ENCODE measurements at places on chromosomes 16 and 17.

DNA sequence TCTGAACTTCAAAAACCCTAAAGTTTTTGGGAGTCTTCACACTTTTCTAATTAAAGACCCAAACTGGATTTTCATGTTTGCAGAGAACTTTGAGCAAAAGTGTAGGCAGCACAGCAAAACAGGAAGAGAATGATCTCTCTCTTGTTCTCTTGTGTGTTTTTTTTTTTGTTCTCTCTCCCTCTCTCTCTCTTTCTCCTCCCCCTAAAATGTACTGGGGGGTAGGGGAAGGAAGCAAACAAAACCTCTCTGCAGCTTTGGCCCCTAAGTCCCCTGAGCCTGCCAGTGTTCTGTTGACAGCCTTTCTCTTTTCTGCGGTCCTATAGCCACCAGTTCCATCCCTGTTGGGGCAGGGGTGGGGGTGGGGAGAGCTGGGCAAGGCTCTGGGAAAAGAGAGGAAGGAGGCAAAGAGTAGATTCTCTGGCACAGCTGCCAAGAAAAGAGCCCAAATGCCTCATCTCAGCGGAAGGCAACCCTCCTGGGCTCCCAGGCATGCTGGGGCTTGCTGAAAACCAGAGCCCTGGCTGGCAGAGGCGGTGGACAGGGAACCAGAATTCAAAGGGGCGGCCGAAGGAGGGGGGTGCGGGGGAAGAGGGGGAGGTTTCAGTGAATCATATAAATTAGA is 295.3 kb downstream of the SOX9 start:
- DNase-seq: no peak

GRCh38 chr16:65222536-65222935 is 100.7 kb upstream of the CDH11 start:
- no peak for DNase-seq

DNA sequence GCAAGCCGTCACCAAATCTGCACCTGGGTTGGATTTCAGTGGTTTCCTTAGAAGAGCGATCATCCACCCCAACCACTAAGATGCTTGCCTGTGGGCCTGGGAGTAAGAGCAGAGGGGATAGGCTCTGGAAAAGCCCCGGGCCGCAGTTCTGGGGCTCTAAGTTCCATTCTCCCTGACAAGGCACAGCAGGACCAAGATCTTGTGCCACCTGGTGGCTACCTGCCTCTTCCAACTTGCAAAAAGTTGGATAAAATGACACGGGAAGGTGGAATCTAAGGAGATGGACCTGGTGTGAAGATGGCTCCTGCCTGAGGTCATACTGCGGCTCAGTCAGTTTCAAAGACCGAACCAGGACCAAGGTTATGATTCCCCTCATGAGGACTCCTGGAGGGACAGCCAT is 42.3 kb downstream of the ABCC12 start:
- DNase-seq: no peak

GRCh38 chr17:73210002-73210678 is 17.3 kb downstream of the COG1 start:
- DNase-seq: no peak

- DNase-seq: peak; percentile 37
Measured at GRCh38 chr17:43701318-43701743, 39.6 kb upstream of the MEOX1 start.

GRCh38 chr17:7720125-7720524 is 2.6 kb downstream of the DNAH2 start:
- no peak for DNase-seq

DNA sequence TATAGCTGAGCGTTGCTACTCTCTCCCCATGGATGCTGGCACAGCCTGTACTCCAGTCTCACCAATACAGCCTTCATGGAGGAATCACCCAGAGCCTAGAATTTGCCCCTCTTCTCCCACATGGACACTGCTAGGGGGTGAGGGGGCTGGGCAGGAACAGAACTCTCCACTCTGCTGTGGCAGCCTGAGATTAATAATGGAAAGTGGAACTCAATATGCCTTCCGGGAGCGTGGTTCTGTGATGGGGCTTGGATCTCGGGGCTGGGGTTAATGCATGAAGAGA is 1.2 kb downstream of the SLC9A5 start:
- no peak for DNase-seq

GRCh38 chr17:60355663-60356594 is 36.0 kb downstream of the USP32 start:
- no peak for DNase-seq

- DNase-seq: no peak
Measured at GRCh38 chr16:9372934-9373890, 281.8 kb downstream of the HAPSTR1 start.

- DNase-seq: no peak
Measured at GRCh38 chr17:22507823-22508222, 815.5 kb downstream of the KCNJ18 start.

- no peak for DNase-seq
Measured at GRCh38 chr16:84054271-84054670, 11.7 kb upstream of the SLC38A8 start.

DNA sequence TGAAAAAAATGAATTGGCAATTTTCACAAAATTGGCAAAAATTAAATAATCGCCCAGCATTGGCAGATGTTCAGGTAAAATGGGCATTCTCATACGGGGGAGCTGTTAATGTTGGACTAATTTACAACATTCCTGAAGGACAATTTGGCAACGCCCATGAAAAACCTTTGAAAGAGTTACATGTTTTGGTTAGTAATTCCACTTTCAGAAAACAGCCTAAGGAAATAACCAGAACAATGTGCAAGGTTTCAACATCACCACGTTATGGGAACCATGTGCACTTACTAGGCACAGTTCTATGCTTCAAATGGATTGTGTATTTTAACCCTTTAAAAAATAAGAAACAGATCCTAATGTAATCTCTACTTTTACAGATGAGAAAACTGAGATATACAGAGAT is 62.7 kb downstream of the CDYL2 start:
- no peak for DNase-seq

- no peak for DNase-seq
Measured at GRCh38 chr17:68498479-68499326, 13.5 kb upstream of the PRKAR1A start.

GRCh38 chr16:57664662-57665025 is 3.5 kb upstream of the ADGRG3 start:
- DNase-seq: no peak

DNA sequence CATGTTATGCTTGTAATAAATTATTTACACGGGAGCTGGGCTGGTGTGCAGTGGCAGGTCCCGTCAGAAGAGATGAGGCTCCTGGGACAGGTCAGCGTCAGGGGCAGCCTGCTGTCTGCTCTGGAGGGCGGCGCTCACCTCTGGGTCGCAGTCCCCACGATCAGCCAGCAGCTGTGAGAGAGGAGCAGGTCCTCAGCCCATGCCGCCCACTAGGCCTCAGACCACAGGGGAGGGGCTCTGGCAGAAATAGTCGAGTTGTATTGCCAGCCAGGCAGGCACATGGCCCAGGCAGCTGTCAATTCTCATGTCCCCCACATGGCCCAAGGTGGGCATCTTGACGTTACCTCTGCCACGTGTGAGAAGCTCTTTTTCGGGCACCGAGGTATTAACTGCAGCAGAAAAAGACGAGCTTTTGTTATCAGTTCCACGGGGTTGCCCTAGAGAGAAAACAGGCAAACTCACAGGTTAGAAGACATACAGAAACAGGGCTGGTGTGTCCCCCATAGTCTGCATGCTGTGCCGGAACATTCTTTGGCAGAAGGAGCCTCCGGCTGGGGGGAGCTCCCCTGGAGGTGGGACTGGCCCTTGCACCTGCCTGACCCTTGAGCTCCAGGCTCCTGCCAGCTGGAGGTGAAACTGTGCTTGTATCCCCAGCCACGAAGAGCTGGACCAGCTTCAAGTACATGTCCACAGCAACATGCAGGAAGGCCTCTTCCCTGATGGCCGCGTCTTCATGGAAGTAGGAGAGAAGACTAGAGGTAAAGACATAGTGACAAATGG is 17.4 kb downstream of the ZNF276 start:
- DNase-seq: no peak

DNA sequence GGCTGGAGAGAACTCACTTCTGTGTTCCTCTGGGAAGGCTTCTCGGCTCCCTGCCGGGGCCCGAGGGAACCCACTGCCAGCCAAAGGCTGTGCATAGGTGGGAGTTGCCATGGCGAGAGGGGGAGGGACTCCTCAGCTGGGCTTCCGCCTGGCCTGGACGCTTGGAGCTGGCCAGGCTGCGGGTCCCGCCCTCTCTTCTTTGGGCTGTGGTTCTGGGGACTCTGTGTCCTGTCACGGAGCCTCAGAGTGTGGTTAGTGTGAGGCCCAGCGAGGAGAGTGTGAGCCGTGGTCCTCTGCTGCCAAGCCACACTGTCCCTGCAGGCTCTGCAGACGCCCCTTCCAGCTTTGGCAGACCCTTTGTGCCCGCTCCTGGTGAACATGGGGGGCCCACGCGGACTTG is 123.1 kb downstream of the OR1D5 start:
- no peak for DNase-seq

GRCh38 chr17:68955181-68955841 is at the start of gene ABCA8:
TSS of gene ABCA8 (minus strand) at chr17:68955392. CDS start at chr17:68942034, 13,358 bp downstream.
- DNase-seq: no peak

- no peak for DNase-seq
Measured at GRCh38 chr17:82970818-82971590, 108.4 kb upstream of the METRNL start.

DNA sequence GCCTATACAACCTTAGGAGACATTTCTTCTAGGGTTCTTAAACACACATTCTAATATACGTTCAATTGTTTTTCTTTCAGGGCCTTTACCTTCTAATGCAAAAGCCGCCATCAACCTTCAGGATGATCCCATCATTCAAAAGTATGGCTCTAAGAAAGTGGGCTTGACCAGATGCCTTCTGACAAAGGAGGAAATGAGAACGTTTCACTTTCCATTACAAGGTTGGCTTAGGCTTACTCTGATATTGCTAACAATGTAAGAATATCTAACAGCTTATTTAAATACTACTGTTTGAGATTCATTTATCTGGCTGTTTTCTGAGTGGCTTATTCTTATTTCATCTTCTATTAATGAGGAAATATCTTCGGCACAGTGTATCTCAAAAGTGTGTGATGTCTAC is 15.4 kb downstream of the REXO5 start:
- no peak for DNase-seq

GRCh38 chr17:49061524-49061943 is 64.3 kb downstream of the IGF2BP1 start:
- no peak for DNase-seq

DNA sequence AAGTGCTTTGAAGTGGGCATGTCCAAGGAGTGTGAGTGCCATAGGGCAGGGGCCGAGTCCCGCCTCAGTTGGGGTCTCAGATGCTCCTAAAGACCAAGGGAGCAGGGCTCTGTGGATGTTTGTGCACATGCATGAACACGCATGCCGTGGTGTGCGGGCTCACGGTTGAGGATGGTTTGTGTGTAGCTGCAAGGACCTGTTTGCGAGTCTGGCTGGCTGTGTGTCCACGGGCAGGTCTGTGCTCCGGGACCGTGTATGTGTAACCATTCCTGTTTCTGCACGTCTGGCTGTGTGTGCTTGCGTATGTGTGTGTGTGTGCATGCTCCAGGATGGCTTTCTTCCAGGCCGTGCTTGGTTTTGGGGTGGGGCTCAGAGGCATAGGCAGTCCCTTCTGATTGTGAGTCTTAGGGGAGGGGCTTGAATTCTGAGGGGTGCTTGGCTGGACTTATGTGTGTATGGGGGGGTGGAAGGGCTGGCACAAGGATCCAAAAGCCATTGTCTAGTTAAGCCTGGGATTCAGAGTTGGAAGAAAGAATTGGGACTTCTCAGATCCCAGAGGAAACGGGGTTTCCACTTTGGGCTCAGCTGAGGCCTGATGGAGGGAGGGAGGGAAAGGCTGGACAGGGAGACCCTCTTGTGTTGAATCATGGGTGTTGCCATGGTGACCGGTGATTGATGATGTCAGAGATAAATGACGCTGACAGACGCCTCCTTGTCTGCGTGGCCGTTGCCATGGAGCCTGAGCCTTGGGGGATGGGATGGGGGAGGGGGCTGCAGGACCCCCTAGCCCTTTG is 14.4 kb downstream of the GJD3 start:
- DNase-seq: no peak

- no peak for DNase-seq
Measured at GRCh38 chr16:8096211-8096610, 494.1 kb downstream of the TMEM114 start.

DNA sequence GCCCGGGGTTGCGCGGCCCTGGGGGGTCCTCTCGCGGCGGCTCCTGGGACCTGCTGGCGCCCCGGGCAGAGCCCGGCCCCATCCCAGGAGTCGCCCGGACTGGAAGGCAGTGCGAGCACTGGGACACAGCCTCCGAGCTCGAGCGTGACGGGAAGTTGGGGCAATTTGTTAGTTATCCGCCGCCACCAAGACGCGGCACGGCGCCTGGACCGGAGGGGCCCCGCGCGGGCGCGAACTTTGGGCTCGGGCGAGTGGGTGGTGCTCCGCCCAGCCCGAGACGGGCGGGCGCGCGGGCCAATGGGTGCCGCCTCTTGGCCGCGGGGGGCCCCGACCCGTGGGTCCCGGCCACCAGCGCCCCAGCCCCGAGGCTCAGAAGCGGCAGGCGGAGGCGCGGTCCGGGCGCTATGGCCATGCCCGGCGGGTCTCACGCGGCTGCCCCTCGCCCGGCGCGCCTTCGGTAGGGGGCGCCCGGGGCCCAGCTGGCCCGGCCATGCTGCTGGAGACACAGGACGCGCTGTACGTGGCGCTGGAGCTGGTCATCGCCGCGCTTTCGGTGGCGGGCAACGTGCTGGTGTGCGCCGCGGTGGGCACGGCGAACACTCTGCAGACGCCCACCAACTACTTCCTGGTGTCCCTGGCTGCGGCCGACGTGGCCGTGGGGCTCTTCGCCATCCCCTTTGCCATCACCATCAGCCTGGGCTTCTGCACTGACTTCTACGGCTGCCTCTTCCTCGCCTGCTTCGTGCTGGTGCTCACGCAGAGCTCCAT is at the start of gene ADORA2B:
Gene ADORA2B (plus strand): TSS at position 372 of the 768 bp plus-strand sequence. CDS start 119 bp downstream, at position 491.
- DNase-seq: peak; percentile 32

GRCh38 chr17:2852221-2852620 is 56.0 kb downstream of the RAP1GAP2 start:
- no peak for DNase-seq

GRCh38 chr17:73042225-73042624 is 50.3 kb downstream of the SLC39A11 start:
- no peak for DNase-seq

DNA sequence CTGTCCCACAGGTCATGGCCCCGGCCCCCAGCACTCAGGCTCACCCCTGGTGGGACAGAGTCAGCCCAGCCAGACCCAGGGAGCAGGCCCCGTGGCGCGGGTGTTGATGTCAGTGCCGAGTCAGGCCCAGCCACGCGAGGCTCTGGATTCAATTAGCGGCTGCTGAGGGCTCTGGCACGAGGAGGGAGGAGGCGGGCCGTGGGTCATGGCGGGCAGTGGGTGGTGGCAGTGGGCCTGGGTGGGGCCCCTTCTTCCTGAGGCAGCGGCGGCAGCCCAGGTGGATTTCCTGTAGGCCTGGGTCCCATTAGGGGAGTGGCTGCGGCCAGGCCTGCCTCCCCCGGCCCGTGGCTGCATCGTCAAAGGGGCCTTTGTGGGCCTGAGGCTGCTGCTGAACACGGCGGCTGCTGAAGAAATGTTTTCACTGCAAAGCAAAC is 12.9 kb downstream of the VASN start:
- no peak for DNase-seq

Measured in stimulated activated CD8-positive, alpha-beta memory T cell treated with anti-CD3 and anti-CD28 coated beads, Interleukin-15, amount 100 ng/mL, for 4 hours (primary cell).